Stimulated activated CD8-positive, alpha-beta memory T cell treated with anti-CD3 and anti-CD28 coated beads, Interleukin-2, amount 100 ng/mL, for 1 hour (primary cell): ENCODE measurements at places on chromosomes 7 and 10.

DNA sequence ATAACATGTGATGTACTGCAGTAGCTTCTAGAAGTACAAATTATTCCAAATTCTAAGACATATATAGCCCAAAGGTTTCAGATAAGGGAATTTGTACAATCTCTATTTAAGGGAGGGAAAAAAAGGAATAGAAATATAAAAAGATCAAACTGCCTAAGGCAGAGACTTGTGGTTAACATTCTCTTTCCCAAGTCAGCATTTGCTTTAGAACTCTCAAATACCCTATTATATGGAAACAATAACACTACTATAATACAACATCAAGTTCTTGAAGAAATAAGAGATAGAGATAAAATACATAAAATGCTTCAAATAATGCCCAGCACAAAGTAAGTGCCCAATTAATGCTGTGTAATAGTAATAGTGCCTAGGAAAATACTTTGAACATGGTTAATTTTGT lies 123.1 kb downstream of the CRPPA start:
- no peak for DNase-seq

GRCh38 chr10:103100620-103101019 lies 92.5 kb downstream of the NT5C2 start:
- no peak for DNase-seq

- DNase-seq: no peak
Measured at GRCh38 chr7:137110535-137110934, 233.0 kb downstream of the PTN start.

- no peak for DNase-seq
Measured at GRCh38 chr7:130366564-130366963, 13.7 kb upstream of the CPA1 start.

DNA sequence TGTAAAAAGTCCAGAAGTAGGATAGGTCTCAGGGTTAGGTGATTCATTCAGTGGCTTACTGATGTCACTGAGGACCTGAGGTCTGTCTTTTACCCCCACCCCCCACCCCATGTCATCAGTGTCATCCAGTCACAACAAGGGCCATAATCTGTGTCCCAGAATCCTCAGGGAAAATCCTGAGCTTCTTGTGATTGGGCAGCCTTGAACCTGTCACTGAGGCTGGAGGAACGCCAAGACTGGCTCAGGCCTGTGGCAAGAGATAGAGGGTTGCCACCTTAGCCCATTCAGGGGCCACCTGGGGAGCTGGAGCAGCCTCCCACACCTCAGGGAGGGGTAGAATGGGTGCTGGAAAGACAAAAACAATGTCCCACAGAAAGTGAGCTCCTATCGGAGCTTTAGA lies 29.7 kb downstream of the NUB1 start:
- DNase-seq: no peak

DNA sequence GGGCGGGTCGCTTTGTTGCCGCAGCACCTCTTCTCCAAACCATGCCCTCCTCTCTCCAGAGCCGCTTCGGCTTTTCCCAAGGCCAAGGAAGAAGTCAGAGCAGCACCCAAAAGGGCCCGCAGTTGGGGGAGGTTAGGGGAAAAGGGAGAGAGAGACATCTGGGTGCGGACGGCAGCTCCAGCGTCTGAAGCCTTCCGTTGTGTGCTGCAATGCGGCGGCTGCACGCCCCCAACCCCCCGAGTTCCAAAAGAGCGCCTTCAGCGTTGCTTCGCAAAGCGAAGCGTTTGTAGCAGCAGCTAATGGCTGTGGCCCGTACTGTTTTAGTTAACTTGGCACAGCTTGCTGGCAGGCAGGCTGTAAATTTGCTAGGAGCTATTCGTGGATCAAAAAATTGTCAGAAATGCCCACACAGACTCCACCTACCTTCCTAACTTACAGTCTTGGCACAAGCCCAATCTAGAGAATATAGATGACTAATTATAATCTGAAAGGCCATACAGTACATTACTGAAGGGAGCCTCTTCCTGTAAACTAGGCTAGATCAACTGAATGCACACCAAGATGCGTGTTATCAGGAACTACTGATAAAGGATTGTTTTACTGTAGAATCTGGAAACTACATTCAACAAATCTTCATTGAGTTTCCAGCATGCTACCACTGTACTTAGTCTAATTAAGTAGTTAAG lies 1.1 kb upstream of the KBTBD2 start:
- peak; percentile 18 for DNase-seq

DNA sequence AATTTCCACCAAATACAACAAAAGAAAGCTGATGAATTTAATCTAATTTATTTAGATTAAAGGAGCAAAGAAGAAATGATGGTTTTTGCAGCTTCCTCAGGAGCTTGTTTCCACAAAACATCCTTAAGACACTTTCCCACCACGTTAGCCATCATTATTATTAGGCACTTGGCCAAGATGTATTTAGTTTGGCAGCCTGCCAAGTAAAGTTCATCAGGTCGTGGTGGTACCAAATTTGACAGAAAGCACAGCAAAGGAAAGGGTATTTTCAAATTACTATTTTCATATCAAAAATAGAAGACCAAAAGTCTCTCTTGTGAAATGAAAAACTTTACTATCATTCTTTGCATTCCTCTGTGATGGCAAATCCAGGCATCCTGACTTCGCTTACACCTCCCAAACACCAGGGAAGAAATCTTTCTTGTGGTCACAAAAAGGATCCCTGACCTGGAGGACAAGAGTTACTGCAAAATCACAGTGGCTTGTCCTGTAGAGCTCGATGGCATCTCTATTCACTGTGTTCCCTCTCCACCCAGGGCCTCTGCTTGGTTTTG lies 123.1 kb upstream of the INHBA start:
- DNase-seq: no peak

GRCh38 chr7:76281706-76282343 lies 20.6 kb upstream of the HSPB1 start:
- no peak for DNase-seq

- no peak for DNase-seq
Measured at GRCh38 chr7:22251281-22251680, 105.7 kb downstream of the RAPGEF5 start.

DNA sequence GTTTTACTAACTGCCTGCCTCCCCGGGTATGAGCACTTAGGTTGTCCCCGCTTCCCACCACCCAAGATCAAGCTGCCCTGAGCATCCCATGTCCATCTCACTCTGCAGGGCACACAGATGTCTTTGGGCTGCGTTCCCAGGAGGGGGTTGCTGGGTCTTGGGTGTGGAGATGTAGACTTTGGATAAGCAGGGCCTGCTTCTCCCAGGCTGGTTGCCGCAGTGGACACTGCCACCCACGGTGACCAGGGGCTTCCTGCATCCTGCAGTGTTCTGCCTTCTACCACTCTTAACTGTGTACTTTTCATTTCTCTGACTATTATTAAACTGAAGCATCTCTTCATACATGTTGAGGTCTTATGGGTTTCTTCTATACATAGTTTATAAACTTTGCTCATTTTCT lies 70.0 kb downstream of the DOCK1 start:
- DNase-seq: no peak

- no peak for DNase-seq
Measured at GRCh38 chr10:118983263-118983662, 46.3 kb upstream of the NANOS1 start.

DNA sequence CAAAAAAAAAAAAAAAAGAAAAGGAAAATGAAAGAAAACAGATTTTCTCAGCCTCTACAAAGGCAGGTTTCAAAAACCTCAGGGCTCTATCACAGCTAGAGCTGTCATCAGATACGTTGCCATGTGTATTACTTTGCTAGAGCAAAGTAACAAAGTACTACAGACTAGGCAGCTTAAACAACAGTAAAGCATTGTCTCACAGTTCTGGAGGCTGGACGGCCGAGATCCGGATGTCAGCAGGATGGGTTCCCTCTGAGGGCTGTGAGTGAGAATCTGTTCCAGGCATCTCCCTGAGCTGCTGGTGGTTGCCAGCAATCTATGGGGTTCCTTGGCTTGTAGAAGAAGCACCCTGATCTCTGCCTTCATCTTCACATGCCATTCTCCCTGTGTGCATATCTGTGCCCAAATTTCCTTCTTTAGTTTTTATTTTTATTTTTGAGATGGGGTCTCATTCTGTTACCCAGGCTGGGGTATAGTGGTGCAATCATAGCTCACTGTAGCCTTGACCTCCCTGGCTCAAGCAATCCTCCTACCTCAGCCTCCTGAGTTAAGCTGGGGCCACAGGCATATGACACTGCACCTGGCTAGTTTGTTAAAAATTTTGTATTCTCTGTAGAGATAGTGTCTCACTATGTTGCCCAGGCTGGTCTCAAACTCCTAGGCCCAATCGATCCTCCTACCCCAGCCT lies 48.9 kb upstream of the KDM7A start:
- no peak for DNase-seq

GRCh38 chr7:120947980-120948379 lies 2.6 kb upstream of the ING3 start:
- no peak for DNase-seq

- no peak for DNase-seq
Measured at GRCh38 chr10:132096223-132096622, 30.5 kb downstream of the JAKMIP3 start.

DNA sequence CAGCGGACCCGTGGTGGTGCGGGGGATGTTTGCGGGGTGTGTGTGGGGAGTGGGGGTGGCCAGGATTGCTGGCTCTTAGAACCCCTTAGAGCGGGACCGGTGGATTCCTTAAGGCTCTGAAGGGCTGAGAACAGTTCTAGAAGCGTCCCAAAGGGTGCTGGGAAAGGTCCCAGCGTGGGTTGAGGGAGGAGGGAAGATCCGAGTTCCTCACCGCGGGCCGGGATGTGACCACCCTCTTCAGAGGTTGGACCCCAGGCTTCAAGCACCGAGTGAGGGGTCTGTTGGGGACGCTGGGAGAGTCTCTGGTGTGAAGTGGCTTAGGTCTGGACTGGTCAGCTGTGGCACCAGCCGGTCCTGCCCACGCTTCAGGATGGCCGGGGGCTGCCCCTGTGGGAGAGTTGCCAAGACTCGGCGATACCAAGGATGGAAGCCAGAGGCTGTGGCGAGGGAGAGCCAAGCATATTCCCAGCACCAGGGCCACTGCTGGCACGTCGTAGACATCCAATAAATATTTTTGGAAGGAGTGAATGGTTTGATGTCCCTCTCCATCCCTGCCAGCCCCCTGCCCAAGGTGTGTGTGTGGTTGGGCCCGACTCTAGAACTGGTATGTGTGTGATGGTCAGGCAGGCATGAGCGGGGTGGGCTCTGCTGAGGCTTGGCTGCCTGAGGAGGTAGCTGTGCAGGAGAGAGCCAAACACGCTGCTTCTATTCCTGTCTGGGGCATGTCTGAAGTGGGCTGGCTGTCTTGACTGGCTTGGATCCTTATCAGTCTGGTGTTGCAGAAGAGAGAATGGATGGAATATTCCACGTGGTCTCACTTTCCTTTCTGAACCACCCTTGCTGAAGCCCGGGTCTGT lies 19.2 kb downstream of the ZNF775 start:
- no peak for DNase-seq

GRCh38 chr7:150910996-150911422 lies 58.7 kb downstream of the AOC1 start:
- no peak for DNase-seq

GRCh38 chr7:118502235-118502634 lies 277.7 kb downstream of the ANKRD7 start:
- no peak for DNase-seq

- no peak for DNase-seq
Measured at GRCh38 chr10:48456361-48456804, 148.5 kb downstream of the ARHGAP22 start.
